Hepatocyte (in vitro differentiated cells): ENCODE measurements at places on chromosomes 1 and 21. TPM values are rescaled to one million over a fixed set of nuclear protein-coding genes. Genes with fewer than 3 reads are reported as not detected.

- no peak for DNase-seq
Measured at GRCh38 chr1:42998386-42998785, 39.7 kb upstream of the SLC2A1 start.

GRCh38 chr1:247966532-247967204 lies 1.6 kb downstream of the OR2AK2 start:
- DNase-seq: no peak

DNA sequence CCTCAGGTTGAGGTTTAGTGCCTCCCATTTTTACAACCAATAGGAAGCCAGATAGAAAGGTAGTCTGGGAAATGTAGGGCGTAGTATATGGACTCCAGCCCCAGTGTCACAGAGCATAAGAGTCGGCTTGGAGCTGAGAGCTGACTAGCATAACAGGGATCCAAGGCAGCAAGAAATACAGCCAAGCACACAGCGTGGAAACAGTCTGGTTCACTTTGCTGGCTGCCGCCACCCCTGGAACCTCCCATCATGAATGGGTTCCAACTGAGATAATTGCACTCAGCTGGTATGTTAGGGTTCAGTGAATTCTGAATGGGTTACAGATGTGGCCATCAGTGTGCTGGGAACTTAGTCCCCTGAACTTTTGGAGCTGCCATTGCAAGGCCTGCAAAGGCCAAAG lies 76.7 kb upstream of the GPR88 start:
- DNase-seq: no peak

DNA sequence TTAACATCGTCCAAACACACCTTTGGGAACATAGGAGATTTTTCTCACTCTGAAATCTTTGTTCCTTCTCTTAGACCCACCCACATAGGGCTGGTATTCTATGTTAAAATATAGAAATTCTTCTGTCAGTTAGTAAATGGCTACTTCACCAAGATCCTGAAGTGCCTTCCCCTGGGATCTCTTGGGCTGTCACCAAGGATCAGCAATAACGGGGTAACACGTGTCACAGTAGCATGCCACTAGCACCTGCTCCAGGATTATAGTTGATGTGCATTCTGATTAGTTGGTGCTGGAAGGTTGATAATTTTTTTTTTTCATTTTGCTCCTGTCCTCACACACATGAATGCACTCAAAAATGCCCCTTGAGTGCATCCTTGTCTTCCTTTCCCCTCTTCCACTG lies 298.7 kb downstream of the NTNG1 start:
- DNase-seq: no peak

DNA sequence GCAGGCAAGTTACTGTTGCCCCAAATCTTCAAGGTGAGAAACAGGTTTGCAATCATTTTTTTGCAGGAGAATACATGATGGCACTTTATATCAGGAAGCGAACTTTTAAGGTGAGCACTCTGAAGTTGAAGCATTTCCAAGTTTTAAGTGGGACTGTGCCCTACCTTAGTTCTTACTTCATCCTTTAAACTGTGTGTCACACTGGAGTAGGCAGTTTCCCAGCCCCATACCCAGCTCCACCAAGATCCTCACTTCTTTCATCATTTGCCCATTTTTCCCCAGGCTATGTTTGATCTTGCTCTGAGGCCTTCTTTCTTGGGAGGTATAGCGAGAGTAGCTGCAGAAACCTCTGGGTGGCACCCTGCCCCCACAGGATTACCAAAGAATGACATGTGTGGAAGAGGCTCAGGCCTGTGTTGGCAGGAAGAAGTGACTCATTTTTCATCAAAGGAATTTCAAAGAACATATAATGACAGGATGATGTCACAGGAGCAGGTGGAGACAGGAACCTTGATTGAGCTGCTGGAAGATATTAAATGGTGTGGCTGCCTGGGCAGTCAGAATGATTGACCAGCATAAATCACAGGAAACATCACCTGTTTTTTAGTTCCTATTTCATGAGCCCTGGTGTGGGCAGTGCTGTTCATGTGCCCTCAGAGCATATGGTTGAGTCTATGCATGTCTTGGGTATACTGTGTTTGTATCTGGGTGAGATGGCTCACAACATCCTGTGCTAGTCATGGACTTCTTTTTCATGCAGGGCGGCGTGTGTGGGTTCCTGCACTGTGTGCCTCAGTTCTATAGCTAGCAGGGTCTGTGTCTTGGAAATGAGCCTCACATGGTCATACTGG lies 20.8 kb upstream of the MACF1 start:
- peak; percentile 89 for DNase-seq

GRCh38 chr1:236150986-236151385 lies 8.6 kb downstream of the GPR137B start:
- no peak for DNase-seq

- DNase-seq: no peak
Measured at GRCh38 chr21:15679630-15680029, 50.2 kb upstream of the USP25 start.

GRCh38 chr1:109395602-109396512 lies 1.9 kb downstream of the SORT1 start:
- no peak for DNase-seq

DNA sequence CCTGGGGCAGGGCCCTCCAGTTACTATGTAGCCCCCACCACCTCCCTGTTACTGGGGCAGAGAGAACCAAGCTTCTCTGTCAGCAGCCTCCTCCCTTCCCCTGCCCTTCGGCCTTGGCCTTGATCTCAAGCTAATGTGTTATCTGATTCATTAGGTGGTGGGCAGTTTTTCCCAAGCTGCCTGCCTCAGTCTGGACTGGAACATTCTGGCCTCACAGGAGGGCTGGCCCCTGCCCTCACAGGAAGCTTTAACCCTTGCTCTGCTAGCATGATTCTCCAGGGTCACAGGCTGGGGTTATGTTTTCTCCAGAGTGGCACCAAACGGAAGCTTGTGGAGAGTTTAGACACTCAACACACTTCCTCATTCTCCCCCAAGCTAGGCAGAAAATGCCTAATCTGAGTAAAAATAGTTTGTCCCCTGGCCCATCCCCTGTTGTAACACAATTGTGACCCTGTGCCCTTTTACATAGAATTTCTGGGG lies 37.2 kb upstream of the SLC6A9 start:
- DNase-seq: no peak

- DNase-seq: no peak
Measured at GRCh38 chr1:67100833-67101232, 33.9 kb downstream of the C1orf141 start.

- peak; percentile 52 for DNase-seq
Measured at GRCh38 chr21:35217504-35218060, 168.5 kb upstream of the RUNX1 start.

DNA sequence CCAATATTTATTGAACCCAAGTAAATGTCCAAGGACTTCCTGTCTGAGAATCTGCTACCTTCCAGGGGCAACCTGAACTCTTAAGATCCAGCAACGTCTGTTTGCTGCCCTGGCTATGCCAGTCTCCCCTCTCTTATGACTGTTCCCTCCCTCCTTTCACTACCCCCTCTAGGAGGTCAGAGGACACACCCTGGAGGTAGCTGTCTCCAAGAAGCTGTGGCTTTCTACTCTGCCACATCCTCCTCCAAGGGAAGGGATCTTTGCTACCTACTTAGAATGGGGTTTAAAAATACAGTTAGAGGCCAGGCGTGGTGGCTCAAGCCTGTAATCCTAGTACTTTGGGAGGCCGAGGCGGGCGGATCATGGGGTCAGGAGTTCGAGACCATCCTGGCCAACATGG lies 3.6 kb upstream of the SMPDL3B start:
- no peak for DNase-seq

DNA sequence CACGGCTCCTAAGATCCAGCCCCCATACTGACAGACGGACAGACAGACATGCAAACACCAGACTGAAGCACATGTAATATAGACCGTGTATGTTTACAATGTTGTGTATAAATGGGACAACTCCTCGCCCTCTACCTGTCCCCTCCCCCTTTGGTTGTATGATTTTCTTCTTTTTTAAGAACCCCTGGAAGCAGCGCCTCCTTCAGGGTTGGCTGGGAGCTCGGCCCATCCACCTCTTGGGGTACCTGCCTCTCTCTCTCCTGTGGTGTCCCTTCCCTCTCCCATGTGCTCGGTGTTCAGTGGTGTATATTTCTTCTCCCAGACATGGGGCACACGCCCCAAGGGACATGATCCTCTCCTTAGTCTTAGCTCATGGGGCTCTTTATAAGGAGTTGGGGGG lies 23.2 kb downstream of the TMEM53 start:
- no peak for DNase-seq

- DNase-seq: no peak
Measured at GRCh38 chr21:23534850-23535249, 2072.4 kb downstream of the MRPL39 start.

DNA sequence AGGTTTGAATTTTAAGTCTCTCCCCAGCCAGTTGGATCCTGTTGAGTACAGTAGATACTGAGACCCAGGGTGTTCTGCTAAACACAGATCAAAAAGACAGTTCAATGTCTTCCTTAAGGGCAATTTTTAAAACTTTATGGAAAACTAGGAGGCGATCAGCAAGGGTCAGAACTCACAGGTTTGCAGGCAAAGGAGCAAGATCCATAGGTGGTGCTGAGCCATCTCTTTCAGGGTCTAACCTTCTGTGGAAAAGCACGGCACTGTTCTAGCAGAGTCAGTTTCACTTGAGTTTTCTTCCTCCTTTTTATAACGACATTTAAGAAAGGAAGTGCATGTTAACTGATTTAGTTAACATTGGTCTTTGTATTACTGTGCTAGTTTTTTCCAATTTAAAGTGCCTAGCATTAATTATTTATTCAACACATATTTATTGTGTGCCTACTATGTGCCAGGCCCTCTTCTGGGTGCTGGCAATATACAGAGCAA lies at the start of gene CD84:
CD84 (minus strand) TSS at position 281 of the 486 bp plus-strand sequence; CDS start at position 222, 59 bp downstream.
- DNase-seq: no peak

DNA sequence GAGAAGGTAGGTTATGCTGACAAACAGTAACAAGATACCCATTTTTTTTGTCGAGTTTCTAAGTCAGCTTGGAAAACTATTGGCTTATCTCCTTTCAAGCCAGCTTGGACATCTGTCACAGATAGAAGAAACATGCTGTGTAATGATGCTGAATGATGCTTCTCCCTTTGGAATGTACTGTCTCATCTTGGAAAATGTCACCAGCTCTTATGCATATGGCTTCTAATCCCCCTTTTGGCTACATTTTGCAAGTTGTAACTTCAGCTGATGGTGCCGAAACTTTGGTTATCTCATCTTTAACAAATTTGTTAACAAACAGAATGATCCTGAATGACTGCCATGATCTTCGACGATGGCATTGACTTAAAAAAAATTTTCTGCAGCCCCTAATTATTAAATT lies 68.8 kb upstream of the ST6GALNAC3 start:
- no peak for DNase-seq

GRCh38 chr1:2544875-2545640 lies 11.1 kb upstream of the TNFRSF14 start:
- DNase-seq: peak; percentile 34

- DNase-seq: no peak
Measured at GRCh38 chr1:181149326-181150125, 61.0 kb downstream of the IER5 start.

DNA sequence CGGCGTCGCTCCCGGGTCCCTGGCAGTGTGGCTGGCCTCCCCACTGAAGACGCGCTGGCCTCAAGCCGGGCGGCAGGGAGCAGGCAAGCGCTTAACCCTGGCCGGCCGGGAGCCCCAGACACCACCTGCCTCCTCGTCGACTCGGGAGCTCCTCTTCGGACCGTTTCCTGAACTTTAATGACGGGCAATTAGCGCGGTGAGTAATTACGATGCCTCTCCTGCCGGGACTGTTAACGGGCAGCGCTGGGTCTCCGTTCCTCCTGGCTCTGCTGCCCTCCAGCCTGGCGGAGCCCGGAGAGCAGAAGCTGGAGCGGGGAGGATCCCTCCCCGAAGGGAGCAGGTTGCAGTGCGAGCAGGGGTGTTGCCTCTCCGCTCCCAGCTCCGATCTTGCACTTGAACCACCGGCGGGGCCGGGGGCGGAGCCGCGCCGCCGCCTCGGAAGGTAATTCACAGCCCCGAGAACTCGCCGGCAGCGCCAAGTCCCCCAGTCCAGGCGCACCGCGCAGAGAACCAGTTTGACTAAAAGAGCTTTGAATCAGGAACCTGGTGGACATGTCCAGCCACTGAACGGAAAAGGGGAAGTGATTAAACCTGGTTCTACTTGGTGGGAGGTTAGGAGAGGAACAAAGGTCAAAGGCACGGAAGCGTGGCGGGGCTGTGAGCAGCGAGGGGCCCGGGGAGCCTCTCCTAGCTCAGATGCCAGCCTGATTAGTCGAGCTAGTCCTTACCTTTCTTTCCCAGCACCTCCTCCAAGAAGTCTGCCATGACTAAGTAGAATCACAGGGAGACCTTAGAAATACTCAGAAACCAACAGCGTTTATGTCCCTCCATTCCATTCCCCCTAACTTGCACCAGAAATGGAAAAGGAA lies 18.3 kb upstream of the PLEKHA6 start:
- peak; percentile 76 for DNase-seq

DNA sequence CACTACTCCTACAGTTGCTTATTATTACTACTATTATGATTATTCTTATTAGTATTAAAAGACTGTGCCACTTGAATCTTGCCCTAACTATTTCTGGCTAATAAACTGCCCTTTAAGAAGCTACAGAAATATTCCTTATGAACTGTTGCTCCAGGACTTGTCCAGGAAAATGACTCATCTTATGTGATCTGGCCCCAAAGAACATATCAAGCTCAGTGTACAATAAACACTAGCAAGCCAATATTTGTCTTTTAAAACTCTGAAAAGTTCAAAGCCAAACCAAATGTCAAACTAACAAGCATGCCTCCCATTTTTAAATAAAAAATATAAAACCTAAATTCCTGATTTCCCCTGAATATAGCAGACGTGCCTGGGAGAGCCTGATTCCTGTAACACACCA lies 88.7 kb upstream of the SIM2 start:
- DNase-seq: no peak

DNA sequence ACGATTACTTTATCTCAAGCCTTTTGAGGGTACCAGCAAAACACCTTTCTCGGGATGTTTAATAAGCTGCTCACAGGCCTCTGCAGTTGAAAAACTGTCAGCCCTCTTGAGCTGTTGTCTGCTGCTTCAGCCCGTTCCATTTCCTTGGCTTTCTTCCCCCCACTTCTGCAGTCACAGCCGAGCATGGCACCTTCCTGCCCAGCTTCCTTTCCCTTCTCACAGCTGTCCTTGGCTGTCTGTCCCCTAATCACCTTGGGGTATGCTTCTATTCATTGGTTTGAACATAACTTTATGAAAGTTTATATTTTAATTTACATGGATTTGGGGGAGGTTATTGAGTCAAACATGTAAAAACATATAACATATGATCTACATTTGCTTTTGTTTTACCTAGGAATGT lies 6.9 kb upstream of the PROX1 start:
- DNase-seq: no peak

EBNA1BP2 gene
- 49.4 and 65.1 TPM in 2 replicates for total RNA-seq

OR2L3 gene
- not detected in 2 replicates for total RNA-seq

IL6R gene
- 35.1 and 58.0 TPM in 2 replicates for total RNA-seq

TMCC2 gene
- 2.4 and 2.5 TPM in 2 replicates for total RNA-seq

GABPA gene
- total RNA-seq: 26.1 and 29.8 TPM in 2 replicates

HRNR gene
- total RNA-seq: not detected in 2 replicates

RNU1-2 gene
- total RNA-seq: under 0.01 TPM in 2 replicates

TSSK3 gene
- total RNA-seq: 1.4 TPM in 1 of 2 replicates, not detected in the other

OSCP1 gene
- total RNA-seq: 5.8 and 9.3 TPM in 2 replicates

LRRN2 gene
- 4.3 and 7.0 TPM in 2 replicates for total RNA-seq

CRYAA gene
- total RNA-seq: not detected in 2 replicates

SPRR2B gene
- total RNA-seq: not detected in 2 replicates

DPH2 gene
- total RNA-seq: 18.6 and 31.5 TPM in 2 replicates

CA6 gene
- not detected in 2 replicates for total RNA-seq

CYP4A22 gene
- 0.83 and 2.6 TPM in 2 replicates for total RNA-seq
